ENCODE measurements at places on chromosomes 1 and 21.
A peak's percentile ranks its signal among the peaks of the same experiment; 100 is the strongest.

GRCh38 chr1:229068270-229068987 lies 202.5 kb upstream of the RAB4A start:
- no peak for DNase-seq

GRCh38 chr1:158045639-158046038 lies 52.2 kb downstream of the KIRREL1 start:
- no peak for DNase-seq

GRCh38 chr1:115251856-115252255 lies 86.2 kb downstream of the NGF start:
- no peak for DNase-seq

DNA sequence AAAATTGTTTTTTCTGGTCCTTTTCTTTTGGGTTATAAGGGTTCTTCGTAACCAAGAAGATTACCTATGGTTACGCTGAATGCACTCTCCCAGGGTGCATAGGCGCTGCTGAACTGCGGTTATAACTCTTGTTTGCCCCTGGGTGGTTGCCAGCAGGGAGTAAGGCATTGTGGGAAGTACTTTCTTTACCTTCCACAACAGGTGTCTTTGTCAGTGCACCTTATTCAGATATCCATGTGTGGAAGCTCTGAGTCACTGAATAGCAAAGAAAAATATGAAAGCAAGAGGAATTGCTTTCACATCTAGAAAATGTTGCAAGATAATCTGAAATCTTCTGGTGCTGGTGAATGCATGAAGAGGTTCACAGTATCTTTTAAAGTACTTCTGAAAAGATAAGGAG lies 124.4 kb upstream of the CACYBP start:
- no peak for DNase-seq

- peak; percentile 73 for DNase-seq
Observed at GRCh38 chr1:159076438-159077119, at the start of gene AIM2. TSS of gene AIM2 (minus strand) at chr1:159076766. CDS start at chr1:159073499, 3,267 bp downstream.

DNA sequence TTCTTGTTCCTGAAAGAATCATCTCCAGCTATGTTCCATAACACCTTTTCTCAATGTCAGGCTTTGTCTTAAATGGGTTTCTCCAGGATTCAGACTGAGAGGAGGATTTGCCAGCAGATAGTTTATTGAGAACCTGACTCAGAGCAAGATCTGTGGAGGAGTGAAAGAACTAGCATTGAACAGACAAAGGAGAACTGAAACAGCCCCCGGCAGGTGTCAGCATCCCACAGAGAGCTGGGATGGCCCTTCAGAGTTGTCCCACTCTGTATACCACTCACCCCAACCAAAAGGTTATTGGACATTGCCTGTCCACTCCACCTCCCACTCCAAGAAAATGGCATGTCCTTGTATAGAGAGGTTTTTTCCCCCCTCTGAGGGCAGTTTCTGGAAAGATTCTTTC lies 270.7 kb downstream of the PAPPA2 start:
- DNase-seq, result no peak

DNA sequence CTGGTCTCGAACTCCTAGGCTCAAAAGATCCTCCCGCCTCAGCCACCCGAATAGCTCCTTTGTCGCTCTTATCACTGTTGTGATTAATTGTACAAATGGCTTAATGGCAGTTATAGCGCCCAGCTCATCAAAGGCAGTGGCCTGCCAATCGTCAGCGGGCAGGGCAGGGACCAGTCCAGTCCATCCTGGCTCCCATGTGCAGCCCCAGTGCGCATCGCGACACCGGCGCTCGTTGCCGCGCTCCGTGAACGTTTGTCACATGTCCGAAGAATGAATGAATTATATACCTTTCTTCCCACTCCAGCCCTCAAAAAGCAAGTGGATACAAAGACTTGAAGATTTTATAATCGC lies 18.4 kb downstream of the MTX1 start:
- DNase-seq, result no peak

- DNase-seq, result no peak
Observed at GRCh38 chr1:172095846-172096245, 254.5 kb downstream of the DNM3 start.

GRCh38 chr1:198128533-198128932 lies 28.3 kb upstream of the NEK7 start:
- no peak for DNase-seq

- no peak for DNase-seq
Observed at GRCh38 chr1:4603295-4604110, 50.9 kb upstream of the AJAP1 start.

DNA sequence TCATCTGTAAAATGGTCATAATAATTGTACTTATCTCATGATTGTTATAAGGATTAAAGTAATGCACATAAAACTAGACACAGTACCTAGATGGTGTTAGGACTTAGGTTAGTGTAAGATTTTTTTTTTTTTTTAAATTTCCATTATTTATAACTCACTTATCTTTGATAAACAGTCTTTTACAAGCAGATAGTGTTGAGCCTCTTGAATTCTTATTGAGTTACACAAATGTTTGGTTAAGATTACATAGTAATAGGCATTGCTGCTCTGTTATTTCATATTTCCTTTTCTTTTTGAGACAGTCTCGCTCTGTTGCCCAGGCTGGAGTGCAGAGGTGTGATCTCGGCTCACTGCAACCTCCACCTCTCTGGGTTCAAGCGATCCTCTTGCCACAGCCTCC lies 15.4 kb downstream of the MRPS6 start:
- DNase-seq, result no peak

GRCh38 chr1:220819467-220820026 lies 32.8 kb downstream of the MTARC1 start:
- DNase-seq, result no peak

DNA sequence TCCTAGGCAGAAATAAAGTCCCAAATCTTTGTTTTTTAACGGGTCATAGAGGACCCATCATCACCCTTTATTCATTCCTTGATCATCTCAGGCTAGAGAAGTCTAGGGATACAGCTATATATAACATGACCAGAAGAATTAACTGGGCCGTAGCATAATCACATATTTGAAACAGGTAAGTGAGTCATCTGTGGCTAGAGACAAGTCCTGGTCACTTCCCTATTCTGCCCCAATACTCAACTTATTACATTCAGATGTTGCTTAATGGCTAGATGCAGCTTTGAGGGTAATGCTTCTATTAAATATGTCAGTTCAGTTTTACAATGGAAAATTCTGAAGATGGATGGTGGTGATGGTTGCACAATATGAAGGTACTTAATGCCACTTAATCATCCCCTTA lies 47.0 kb downstream of the EXO1 start:
- DNase-seq, result no peak

GRCh38 chr1:56434740-56435139 lies 144.6 kb downstream of the PLPP3 start:
- no peak for DNase-seq

GRCh38 chr1:6412896-6413295 lies 6.8 kb downstream of the HES2 start:
- DNase-seq, result no peak

DNA sequence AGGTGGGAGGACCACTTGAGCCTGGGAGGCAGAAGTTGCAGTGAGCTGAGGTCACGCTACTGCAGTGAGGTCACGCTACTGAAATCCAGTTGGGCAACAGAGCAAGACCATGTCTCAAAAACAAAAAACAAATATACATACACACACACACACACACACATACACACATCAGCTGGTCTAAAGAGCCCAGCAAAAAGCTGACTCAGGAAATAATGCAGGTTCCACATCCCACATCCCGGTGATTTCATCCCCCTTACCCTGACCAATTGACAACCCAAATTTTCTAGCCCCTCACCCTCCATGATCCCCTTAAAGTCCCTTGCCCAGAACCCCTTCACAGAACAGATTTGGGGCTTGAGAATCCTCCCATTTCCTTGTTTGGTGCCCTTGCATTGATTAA lies 11.9 kb upstream of the CFHR4 start:
- no peak for DNase-seq

DNA sequence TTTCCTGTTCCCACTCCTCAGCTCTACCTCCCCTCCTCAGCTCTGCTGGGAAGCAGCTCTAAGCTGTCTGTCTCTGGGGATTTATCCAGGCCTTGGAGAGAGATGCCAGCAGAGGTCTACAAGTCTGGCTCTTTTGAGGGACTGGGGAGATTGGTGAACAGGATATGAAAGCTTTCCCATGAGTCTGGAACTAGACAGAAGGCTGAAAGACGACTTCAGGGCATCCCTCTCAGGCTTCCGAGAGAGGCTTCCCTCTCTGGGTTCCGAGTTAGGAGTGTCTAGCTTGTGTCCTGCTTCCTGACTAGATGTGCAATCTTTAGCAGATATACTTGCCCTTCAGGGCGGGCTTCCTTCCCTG lies 733 bp downstream of the TMEM35B start:
- DNase-seq, result no peak

DNA sequence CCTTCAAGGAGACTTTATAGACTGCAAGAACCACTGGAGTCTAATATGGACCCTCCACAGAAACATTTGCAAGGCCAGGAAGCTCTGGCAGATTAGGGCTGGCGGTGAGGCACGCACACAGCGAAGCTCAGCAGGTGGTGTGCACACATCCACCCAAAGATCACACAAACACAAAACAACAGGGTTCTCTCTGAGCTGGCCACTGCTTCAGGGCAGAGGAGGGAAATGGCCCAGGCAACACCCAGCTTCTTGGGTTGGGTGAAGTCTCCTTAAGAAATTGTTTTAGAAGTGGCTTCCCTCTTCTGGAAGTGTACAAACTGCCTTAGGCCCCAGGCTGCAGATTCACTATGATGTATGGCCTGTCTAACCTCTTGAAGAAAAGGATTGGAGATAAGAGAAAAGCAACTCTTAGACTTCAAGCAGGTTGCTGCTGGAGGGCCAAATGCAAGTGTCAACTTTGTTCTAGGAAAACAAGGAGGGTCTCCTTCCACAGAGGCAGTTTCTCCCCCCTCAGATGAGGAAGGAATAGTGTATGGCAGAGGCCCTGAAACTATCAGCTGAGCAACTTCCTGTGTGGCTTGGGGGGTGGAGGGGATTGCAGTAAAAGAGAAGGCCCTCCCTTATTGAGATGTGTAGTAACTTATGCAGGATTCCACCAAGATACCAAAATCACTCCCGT lies 2.0 kb downstream of the RCSD1 start:
- no peak for DNase-seq

All from central memory CD8-positive, alpha-beta T cell (primary cell).